Mucosa of gallbladder (tissue), 1 donor: ENCODE measurements at places on chromosomes 1 and 21. TPM values are rescaled to one million over a fixed set of nuclear protein-coding genes. Genes with fewer than 3 reads are reported as not detected.

DNA sequence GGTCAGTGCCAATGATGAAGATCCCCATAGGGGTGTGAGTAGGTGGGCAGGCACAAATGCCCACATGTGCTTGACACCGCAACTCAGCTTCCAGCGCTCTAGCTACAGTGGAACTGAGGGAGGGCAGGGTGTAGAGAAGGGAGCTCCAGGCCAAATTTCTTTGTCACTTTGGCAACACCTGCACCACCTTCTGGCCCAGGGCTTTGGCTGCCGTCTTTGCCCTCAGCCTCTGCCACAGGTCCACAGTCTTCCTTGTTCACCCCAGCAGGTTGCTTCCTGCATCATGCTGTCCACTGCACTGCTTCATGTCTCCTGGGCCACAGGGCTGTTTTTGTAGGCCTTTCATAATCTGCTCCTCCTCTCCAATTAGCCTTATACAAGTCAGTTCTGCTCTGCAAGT, 20.4 kb upstream of the FMOD start:
- DNase-seq = no peak

GRCh38 chr1:36303244-36303643, 2.9 kb upstream of the SH3D21 start:
- DNase-seq = no peak

Gene NUP210L
- 0.06 TPM for total RNA-seq

Gene RIMS3
- 4.2 TPM for total RNA-seq

Gene NTMT2
- not detected for total RNA-seq

- DNase-seq = no peak
Measured at GRCh38 chr1:231383159-231383860, 38.8 kb downstream of the EGLN1 start.

DNA sequence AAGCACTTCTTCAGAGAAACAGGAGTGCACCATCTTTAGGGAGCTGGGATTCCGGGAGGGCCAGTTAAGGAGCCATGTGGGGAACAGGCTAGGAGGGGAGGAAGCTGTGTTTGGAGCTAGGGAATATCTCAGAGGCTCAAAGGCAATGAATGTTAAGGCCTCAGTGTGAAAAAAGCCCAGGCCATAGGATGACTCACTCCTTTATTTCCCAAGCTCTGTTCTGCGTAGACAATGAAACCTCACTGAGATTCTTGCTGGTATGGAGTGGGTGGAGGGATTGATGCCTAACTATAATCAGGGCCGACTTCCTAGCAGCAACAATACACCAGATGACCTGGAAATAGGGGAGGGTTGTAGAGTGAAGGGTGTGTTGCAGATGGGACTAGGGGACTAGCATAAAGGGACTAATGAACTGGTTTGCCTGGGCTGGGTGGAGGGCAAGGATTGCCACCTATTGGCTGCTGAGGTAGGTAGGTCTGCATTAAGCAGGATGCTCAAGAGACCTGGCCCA, 2.1 kb downstream of the GNAT2 start:
- DNase-seq = no peak

GRCh38 chr1:6917067-6917466, 131.8 kb downstream of the CAMTA1 start:
- no peak for DNase-seq

DNA sequence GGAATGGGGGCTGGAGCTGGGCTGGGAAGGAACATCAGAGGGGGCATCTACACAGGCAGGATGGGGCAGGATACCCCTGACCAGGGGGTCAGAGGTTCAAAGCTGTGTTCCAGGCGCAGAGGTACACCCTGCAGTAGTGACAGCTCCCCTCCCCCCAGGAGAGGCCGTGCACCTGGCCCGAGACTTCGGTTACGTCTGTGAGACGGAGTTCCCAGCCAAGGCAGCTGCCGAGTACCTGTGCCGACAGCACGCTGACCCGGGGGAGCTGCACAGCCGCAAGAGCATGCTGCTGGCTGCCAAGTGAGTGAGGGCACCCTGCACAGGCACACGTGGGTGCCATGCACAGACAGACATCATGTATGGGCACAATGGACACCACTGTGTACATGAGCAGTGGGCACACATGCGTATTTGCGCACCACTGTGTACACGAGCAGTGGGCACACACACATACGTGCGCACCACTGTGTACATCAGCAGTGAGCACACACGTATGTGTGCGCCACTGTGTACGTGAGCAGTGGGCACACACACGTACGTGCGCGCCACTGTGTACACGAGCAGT, 17.4 kb downstream of the TFAP2E start:
- no peak for DNase-seq

Gene TCP10L
- total RNA-seq = 2.1 TPM

DNA sequence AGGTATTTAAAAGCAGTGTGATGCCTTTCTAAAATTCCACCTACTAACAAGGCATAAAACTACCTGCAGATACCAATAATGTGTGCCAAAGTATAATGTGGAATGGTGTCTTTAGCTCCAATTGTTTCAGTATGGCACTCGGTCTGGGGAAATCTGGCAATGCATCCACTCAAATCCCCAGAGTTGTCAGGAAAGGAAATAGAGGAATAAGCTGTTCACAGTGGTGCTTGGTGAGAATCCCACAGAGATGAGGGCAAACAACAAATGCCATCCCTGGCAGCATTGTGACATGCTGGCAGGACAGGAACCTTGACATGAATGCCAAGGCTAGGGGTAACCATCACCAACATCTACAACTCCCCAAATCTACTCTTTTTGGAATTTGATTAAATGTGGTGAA, 240.7 kb downstream of the BARHL2 start:
- no peak for DNase-seq

GRCh38 chr21:29583424-29583924, 284.8 kb downstream of the BACH1 start:
- no peak for DNase-seq

Gene CR1L
- total RNA-seq = not detected

DNA sequence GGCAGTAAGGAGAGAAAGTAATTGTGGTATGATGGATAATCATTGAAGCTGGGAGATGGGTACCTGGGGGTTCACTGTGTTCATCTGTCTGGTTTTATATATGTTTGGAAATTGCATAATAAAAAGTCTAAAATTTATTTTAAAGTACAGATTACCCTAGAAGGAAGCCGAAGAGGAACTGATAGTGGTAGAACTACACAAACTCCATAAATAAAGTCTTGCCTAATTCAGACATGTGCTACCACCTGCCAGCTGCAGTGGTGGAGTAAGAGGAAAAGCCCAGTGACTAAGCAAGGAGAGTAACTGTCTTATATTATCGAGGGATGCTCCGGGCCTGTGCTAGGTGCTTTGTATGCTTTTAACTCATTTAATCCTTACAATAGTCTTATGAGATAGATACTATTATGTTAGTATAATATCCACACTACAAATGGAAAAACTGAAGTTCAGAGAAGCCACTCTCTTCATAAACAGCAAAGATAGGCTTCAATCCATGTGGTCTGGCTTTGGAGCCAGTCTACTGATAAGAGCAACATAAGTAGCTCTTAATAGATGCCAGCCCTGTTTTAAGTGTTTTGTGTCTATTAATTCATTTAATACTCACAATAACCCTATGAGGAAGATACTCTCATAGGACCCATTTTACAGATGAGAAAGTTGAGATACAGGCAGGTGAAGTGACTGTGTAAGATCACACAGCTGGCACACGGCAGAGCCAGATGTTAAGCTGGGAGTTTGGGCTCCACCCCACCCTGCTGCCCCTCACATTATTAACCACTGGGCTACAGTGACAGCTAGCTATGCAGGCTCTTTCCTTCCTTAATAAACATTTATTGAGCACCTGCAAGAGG, 56.8 kb upstream of the HNRNPU start:
- DNase-seq = no peak

- DNase-seq = no peak
Measured at GRCh38 chr1:3510136-3510955, 55.9 kb downstream of the ARHGEF16 start.

DNA sequence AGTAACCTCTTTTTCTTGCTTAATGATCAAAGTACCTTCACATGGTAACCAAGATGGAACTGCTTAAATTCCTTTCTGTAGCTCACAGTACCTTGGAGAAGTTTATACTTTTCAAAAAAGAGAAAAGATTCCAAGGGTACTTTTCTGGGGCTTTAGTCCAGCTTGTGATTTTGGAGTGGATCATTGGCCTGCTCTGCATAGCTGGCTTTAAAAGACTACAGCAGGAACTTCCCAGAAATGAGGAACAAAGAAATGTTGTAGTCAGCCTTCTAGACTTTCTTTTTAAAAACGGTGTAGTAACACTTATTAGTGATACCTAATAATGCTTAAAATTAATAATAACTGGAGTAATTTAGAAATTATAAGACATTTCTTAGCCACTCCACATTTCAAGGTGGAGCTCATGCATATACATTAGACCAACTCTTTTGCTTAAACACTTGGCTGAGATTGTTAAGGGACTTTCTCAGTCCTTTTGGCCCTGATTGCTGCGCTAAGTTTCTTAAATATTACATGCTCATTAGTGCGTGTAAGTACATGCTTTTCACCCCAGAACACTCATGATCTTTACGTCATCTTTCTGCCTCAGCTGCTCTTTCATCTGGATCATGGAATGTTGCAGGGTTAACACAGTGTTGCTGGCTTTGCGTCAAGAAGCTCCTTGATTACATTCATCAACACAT, 57.3 kb downstream of the SDCCAG8 start:
- no peak for DNase-seq

Gene IQCC
- 3.5 TPM for total RNA-seq

GRCh38 chr1:77373702-77374101, 91.9 kb downstream of the AK5 start:
- no peak for DNase-seq

DNA sequence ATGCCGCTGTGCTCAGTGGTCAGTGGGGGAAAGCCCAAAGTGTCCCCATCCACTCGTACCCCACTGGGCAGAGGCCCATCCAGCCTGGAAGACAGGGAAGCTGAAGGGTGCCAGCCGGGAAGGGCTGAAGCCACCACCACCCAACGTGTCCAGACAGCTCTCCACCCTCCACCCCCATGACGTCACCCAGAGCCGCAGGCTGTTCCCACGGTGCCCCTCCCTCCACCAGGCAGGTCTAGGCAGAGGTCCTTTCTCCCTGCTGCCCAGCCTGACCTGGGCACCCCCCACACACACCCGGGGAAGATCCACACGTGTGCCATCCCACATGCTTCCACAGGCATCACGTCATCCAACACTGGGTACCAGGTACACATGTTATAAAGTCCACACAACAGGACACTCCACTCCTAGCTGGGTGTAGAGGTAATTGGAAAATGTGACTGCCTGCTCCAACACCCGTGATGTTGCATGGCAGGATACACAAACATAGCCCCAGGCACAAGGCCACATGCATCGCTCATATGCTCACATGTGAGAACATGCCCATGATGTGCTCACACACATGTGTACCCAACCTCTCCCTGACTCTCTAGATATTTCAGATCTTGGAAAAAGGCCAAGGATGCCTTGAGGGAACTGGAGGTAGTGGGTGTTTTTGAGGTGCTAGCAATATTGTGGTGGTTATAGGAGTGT, 5.1 kb upstream of the ARHGAP30 start:
- no peak for DNase-seq

- no peak for DNase-seq
Measured at GRCh38 chr1:228944935-228945371, 209.7 kb downstream of the RHOU start.

GRCh38 chr1:55916907-55917306, 662.5 kb downstream of the PLPP3 start:
- DNase-seq = no peak

- no peak for DNase-seq
Measured at GRCh38 chr1:6694121-6694713, 7.4 kb downstream of the DNAJC11 start.

- DNase-seq = no peak
Measured at GRCh38 chr1:165383599-165384405, 27.3 kb upstream of the LMX1A start.

Gene ITGB2
- total RNA-seq = 84.5 TPM

DNA sequence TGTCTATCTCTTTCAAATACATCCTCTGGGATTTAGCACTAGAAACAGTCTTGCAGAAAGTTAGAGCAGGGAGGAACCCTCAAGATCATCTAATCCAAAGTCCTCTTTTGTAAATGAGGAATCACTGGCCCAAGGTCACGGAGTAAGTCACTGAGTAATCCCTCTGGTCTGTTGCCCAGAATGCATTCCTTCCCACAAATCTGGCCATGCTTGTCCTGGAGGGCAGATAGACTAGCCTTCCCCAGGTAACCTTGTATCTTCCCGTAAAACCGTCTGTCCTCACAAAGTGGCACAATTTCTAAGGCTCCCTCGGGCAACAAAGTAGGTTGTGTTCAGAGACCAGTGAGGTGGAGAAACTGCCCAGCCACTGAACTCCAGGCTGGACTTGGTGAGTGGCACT, 46.2 kb downstream of the DDR2 start:
- DNase-seq = peak; percentile 66

Gene SYTL1
- 48.5 TPM for total RNA-seq

- DNase-seq = no peak
Measured at GRCh38 chr1:157198619-157199420, 60.6 kb upstream of the ETV3 start.

Gene DDAH1
- total RNA-seq = 128 TPM

- no peak for DNase-seq
Measured at GRCh38 chr1:26761217-26761616, 26.5 kb upstream of the PIGV start.

- no peak for DNase-seq
Measured at GRCh38 chr1:69263921-69264391, 303.8 kb upstream of the LRRC7 start.

DNA sequence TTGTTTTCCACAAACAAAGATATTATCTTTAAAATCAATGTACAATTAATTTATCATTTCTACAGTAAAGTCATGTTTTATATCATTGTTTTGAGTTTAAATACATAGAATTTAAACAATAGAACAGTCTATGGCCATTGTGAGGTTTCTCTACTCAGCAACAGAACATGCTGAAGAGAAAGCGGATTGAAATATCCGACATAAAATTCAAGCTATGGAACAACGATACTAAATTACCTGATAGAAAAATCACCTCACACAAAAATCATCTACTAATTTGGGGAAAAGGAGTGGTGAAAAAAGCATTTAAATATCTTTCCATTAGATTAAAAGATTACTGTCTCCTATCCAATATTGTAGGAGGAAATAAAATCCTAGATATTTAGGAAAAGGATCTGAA, 12.6 kb downstream of the CDKN2C start:
- no peak for DNase-seq

GRCh38 chr1:158714754-158715153, 5.8 kb downstream of the OR6K3 start:
- DNase-seq = no peak

DNA sequence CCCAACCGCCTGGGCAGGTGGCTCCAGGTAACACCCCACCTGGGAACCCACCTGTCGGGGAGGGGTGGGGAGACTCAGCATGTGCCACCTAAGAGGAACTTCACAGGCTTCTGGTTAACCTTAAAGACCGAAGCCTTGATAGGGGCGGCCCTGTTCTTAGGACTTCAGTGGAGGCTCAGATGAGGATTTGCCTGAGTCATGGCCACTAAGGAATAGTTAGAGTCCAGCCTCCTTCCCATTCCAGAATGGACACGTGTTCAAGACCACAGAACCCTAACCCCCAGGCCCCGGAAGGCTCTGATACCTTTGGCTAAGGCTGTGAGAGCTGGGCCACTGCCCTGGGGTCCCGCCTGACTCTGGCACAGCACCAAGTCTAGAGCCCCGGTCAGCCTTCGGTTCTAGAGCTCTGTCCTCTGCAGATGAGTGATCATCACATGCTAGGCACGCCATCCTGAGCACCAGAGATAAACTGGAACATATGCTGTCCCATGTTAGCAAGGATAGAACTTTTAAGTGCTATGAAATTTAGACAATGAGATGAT, 20.3 kb downstream of the PADI6 start:
- DNase-seq = no peak

Gene OR10Z1
- total RNA-seq = not detected
